Activated naive CD4-positive, alpha-beta T cell (primary cell): ENCODE measurements at places on chromosomes 12 and 14.

DNA sequence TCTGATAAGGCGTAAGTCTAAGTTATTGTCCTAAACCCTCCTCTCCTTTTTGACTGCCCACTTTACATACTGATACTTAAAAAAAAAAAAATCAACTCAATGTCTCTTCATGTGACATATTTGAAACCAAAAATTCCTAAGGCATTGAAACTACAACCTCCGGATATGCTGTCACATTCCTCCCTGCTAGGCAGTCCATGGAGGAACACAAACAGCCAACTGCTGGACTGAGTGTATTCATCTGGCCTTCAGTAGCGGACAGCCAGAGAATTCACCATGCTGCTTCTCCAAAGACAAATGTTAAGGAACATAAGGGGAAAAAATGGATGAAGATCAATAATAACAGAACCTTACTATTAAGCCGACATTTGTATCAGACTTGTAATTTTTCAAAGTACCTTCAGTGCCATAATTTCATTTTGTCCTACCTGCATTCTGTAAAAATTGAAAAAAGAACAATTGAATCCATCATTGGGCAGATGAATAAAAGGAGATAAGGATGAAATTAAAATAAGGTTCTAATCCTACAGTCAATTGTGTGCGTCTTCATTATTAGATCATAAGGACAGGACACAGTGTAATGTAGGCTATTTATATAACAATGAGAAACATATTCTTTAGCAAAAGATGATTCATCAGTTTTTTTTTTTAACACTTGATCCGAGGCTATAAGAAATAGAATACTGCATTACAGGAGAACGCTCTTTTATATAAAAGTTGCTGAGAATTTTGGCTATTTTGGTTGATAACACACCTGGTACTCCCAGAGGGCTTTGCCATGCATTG, 12.2 kb downstream of the RERG start:
- no peak for DNase-seq

DNA sequence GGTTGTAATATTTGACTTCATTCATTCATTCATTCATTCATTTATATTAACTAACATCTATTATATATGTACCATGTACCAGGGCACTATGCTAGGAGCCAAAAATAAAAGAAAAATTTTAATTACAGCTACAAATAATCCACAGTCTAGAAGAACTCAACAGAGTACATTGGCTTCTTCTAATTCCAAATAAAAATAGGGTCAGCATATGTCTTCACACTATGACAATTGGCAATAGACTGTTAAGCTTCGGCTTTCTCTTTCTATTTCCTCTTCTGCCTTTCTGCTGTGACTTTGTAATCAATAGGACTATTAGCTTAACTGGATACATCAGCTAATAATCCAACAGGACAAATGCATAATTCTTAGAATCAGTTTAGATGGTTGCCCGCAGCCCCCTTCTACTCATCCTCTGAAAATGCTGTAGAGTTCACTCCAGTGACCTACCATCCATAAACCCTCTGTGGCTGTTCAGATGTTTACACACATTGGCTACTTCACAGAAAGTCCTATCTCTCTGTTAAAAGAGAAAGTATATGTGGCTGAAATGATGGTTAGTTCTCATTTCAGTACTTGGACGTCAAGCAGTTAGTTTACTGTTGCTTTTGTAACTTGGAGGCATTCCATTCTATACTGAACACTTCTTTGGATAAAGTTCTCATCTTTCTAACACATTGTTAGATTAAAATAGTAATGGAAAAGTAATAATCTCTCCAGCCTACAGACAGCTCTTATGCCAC, 445.5 kb upstream of the GARIN6 start:
- DNase-seq: no peak

- DNase-seq: peak; percentile 50
These were observed 413.7 kb downstream of the PCNX1 start for GRCh38 chr14:71320734-71321573.

GRCh38 chr12:54603173-54603814, 14.8 kb upstream of the PPP1R1A start:
- DNase-seq: peak; percentile 20

- no peak for DNase-seq
These were observed 44.3 kb downstream of the TMTC2 start for GRCh38 chr12:82730953-82731459.

GRCh38 chr12:109157986-109158385, 41.6 kb downstream of the ACACB start:
- no peak for DNase-seq

GRCh38 chr14:64828071-64828470, 51.6 kb downstream of the SPTB start:
- no peak for DNase-seq

- DNase-seq: no peak
These were observed 7.3 kb upstream of the C12orf50 start for GRCh38 chr12:88036353-88036965.

GRCh38 chr12:130222519-130223218, 60.4 kb downstream of the FZD10 start:
- no peak for DNase-seq

GRCh38 chr14:94079891-94080620, 946 bp downstream of the DDX24 start:
- no peak for DNase-seq

- no peak for DNase-seq
These were observed 17.6 kb downstream of the NID2 start for GRCh38 chr14:52051251-52051650.

DNA sequence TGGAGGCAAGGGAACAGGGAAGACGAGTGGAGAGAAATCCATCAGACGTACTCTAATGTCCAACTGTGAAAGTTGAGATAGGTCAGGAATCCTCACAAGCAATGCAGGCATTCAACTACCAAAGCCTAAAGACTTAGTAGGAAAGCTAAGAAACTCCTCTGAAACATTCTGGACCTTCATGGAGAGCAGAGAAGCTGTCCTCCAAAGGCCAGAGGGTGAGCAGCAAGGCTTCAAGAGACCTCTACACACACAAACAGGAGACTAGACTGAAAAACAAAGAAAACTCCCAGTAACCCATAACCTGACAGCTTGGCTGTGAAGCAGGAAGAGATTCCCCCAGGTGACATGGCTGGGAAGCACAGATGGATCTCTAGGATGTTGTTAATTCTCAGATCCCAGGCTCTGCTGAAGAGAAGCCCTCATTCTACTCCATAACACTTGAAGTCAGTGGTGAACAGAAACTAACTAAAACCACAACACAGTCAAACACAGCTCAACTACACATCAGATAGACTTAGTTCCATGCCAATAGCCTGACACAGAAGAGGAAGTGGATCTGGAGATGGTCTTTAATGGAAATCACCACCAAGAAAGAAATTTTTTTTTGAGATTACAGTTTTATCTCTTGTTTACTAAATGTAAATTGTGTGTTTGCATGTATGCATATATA, 23.2 kb upstream of the LYZ start:
- DNase-seq: no peak

DNA sequence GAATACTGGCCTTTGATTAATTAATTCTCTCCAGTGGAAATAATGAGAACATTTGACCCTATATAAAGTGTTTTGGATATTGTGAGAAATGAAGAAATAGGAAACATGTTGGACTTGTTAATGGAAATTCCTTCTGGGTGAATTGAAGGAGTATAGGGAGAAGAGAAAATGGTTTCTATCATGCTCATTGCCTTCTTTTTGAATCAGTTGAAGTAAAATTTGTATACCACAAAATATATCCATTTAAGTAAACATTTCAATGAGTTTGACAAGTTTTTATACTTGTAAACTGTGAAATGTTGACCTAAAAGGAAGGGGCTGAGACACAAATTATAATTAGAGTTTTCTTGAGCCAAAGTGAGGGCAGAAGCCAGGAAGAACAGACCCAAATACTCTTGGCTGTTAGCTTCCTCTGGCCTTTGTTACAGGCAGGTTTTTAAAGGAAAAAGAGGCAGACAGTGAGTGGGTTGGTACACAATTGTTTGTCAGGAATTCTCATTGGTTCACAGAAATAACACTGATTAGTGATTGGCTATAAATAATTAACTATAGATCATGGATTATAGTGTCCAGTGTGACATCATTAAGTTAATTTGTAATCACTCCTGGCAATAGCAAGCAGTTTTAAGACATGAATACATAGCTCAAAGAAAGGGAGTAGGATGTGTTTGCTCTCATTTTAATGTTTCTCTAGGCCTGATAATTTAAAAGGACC, 826 bp downstream of the ZNF705A start:
- no peak for DNase-seq

DNA sequence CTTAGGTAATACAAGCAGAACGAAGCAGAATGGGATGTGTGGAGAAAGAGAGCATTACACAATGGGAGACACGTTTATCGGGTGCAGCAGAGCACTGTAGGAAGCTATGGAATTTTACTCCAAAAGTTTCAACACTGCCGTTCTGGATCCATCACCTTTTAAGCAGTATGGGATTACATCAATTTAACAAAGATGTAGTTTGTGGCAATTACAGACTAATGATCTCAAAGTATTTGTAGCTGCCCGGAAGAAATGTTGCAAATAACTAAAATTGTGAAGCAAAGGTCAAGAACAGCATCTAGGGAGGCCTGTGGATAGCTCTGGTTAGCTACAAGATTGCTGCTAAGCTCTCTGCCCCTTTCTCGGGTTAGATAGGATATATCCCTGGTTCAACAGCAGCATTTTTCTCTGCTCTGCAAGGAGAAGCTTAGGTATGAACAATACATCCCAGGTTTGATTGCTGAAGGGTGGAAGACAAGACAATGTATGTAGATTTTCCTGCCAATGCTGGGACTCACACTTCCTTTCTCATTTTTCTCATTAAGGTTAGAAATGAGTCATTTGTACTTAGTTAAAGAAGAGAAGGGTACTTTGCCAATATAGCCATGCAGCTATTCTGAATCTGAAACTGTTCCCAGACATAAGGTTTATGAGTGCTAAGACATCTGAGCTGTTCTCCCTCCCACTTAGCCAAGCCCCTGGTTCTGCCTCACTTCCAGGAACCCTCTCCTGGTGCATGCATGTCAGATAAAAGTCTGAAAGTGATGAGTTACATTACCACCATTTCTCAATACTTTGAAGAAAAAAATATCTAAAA, 75.0 kb upstream of the HIF1A start:
- DNase-seq: no peak

DNA sequence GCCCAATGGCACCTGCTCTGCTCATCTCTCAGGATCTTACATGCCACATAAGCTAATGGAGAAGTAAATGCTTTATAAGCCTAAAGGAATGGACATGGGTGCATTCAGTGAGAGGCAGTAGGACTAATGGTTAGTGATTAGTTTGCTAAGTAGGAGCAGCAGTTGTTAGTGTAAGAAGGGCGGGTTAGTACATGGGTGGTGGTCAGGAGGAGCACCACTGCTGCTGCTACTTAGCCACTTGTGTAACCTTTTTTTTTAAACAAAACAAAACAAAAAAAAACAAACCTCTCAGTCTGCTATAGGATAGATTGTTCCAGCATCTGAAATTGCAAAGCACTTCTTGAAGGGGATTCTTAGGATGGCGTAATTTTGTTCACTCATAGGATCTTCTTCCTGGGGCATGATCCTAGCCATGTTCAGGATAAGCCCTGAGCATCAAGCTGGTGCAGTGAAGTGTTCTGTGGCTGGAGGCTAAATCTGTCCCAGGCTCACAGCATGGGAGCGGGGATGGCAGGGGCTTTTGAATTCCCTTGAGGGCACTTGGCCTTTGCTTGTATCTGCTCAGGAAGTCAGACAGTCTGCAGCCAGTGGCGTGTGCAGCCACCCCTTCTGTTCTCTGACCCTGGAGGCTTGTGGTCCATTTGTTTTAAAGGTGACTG, 63.6 kb downstream of the CHST11 start:
- no peak for DNase-seq

DNA sequence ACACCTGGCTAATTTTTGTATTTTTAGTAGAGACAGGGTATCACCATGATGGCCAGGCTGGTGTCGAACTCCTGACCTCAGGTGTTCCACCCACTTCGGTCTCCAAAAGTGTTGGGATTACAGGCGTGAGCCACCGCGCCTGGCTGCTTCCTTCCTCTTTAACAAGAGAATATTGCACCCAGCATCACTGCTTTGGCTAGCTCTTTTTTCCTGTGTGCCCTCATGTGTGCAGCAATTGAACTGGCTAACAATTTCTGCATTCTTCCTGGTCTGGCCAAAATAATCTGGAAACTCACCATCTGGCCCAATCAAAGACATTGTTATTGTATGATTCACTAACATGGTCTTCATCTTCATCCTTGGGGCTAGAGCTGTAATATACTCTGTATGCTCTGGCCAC, 2.7 kb upstream of the ASB8 start:
- DNase-seq: no peak

- no peak for DNase-seq
These were observed 706 bp downstream of the ANHX start for GRCh38 chr12:133234971-133235370.

DNA sequence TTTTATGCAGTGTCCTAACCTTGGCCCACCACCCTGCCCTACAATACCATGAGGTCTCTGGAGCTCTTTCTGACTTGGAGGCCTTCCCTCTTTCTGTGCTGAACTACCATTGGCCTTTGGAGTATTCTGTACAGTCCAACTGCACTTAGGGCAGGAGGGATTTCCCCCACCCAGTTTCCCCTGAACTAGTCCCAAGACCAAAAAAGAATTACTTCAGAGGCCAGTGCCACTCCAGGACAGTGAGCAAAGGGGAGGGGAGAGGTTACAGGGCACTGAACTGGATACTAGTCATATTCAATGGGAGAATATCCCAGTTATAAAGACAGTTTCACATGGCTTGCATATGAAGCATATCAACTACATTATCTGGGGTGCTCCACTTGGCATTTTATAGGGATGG, 6.1 kb downstream of the SLCO1A2 start:
- no peak for DNase-seq

GRCh38 chr14:99747582-99748330, 45.5 kb upstream of the EML1 start:
- no peak for DNase-seq

- no peak for DNase-seq
These were observed 102.0 kb downstream of the ADGRD1 start for GRCh38 chr12:131055596-131056233.

GRCh38 chr12:76457010-76457409, 102.6 kb downstream of the OSBPL8 start:
- no peak for DNase-seq

DNA sequence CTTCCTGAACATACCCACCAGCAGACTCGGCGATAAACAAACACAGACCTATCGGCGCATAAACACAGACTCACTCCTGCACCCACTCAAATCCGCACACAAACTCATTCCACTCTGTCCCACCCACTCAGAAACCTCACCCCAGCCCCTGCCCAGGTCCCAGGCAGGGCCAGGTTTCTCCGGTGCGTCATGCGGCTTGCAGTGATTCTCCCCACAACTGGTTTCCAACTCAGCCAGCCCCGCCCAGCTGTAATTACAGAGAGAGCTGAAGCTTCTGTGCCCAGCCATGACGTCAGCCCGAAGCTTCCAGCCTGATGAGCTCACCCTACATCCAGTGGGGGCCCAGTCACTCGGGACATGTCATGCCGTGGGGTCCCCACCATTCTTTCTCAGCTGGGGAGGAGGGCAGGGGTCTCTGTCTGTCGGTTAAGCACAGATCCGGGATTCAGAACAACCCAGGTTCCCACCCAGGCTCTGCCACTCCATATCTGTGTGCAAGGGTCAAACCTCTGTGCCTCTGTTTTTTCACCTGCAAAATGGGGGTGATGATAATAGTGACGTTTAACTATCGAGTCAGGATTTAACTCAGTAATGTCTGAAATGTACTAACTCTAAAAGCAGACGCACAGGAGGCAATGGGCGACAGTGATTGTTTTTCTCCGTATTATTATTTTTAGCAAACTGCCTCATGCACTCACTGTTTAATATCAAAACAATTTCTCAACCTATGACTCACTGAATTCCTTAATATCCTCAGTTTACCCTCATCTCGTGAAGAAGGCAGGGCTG, 2.3 kb upstream of the HSPB8 start:
- no peak for DNase-seq

- no peak for DNase-seq
These were observed 16.3 kb upstream of the CYP46A1 start for GRCh38 chr14:99667821-99668220.

GRCh38 chr14:102097441-102098135, 10.7 kb upstream of the HSP90AA1 start:
- DNase-seq: no peak
